Memory B cell (primary cell): ENCODE measurements at places on chromosomes 3 and 15.

DNA sequence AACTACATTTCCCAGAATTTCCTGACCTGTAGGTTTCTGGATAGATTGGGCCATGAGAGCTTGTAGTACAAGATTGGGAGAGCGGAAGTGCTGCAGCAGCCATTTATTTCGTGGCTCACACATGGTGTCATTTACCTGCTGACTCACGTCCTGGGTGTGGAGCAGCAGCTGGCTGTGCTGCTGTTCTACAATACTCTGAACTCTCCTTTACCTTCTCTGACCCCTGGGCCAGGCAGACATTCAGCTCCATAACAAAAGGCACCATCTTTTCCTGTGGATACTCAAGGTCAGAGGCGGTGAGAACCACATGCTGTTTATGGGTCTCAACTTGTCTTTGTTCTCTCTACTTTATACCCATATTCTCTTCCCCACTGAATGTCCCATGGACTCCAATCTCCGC, 490.2 kb downstream of the IGSF11 start:
- DNase-seq, result no peak

DNA sequence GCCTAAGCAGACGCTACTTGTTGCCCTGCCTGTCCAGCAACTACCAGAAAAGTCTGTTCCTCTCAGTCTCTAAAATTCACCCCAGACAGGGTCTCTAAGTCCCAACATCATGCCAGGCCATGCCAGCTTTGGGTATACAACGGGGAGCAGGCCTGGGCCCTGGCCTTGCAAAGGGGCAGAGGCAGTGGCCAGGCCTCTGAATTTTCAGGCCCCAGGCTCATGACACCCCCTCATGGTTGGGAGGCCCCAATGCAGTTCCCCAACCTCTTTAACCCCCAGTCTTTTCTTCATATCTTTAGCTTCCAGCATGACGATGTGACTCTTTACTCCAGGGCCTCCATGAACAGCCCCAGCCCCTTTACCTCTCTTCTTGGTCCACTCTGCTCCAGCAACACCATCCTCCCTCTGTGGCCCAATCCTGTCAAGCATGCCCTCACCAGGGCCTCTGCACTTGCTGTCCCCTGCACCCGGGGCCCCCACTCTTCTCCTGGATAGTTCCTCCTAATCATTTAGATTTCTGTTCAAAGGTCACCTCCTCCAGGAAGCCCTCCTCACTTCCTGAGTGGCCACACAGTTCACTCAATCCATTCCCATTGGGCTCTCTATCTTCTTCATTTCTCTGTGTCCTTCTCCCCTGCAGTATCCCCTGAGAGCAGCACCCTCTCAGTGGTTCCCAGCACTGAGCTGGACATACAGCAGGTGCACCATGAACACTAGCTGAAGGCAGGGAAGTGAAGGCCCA, 4.8 kb downstream of the IQSEC1 start:
- no peak for DNase-seq

GRCh38 chr3:194906970-194907629, 221.4 kb downstream of the FAM43A start:
- DNase-seq, result no peak

GRCh38 chr3:73435055-73435454, 189.7 kb downstream of the PDZRN3 start:
- DNase-seq, result no peak

DNA sequence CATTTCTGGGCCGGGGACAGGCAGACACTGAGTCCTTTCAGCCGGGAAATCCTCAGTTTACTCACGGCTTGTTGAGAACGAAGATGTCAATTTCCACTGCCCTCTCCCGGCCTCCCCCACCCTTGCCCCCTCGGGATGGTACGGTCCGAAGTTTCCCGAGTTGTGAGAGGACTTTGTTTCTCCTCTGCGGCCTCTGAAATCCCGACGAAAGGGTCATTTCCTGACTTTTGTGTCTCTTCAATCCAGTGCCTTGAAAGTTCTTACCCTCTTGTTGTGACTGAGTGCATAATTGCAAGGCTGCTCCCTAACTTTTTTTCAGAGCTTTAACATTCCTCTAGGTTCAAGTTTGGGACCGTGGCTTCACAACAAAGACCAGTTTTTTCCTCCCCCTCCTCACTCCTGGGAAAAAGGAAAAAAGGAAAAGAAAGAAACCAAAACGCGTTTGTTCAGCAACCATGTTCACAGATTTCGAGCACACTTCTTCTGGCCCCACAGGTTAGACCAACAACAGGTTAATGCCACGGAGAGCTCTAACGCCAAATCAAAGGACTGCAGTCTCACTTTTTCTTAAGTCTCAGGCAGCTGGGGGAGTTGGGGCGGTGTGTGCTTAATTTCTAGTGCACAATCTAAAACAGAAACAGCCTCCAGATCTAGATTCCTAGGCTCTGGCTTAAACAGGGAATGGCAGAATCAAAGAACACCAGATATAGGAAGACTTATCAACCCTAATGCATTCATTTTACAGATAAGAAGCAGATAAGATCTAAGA, 138.9 kb downstream of the TMCO5A start:
- no peak for DNase-seq

GRCh38 chr3:113243071-113243470, 31.7 kb downstream of the BOC start:
- no peak for DNase-seq

DNA sequence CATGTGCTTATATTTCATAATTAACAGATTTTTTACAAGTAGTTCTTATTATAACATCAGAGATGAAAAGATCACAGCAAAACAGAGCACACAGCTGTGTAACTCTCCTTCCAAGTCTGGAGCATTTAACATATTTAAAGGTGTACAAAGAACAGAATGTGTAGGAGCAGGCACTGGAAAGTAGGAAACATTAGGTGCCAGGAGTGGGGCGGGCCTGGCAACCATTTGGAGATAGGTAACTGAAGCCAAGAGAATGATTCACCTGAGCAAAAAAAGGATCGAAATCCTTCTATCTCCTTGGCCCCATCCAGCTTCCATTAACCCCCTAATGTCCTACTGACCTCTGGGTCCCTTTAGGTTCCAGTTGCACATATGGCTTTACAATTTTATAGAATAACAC, 2.3 kb upstream of the MYH15 start:
- DNase-seq, result no peak

DNA sequence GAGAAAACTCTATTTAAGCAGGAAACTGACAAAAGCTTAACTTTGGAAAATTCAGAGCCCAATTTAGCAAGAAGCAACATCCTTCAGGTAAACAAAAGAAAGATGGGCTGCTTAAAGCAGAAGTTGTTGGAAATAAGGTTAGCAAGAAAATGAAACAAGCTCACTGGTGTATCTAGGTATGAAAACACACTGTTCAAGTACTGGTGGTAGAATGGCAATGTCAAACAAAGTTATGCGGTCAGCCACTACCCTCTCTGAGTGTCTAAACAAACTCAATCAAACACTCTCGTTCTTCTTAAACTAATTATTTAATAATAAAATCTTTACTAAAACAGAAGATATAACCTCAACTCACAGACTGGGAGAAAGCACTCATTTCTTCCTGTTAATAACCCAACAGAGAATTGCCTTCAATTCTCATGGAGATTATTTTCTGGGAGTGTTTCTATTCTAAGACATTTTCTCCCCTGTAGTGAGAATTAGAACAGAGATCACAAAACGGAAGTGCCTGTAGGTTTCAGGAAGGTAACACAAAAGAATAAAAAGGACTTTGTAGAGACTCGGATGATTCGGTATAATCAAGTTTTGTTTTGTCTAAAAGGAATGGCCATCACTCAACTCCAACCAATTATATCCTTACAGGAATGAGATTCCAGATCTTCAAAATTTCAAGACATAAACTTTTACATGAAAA, 28.9 kb downstream of the PRICKLE2 start:
- DNase-seq, result no peak

- no peak for DNase-seq
Observed at GRCh38 chr3:120129718-120130513, 35.7 kb upstream of the GSK3B start.

- no peak for DNase-seq
Observed at GRCh38 chr3:192758654-192759053, 31.3 kb upstream of the FGF12 start.

GRCh38 chr3:105356988-105357387, 9.7 kb upstream of the ALCAM start:
- no peak for DNase-seq

GRCh38 chr3:55190331-55190730, 262.5 kb upstream of the LRTM1 start:
- no peak for DNase-seq

DNA sequence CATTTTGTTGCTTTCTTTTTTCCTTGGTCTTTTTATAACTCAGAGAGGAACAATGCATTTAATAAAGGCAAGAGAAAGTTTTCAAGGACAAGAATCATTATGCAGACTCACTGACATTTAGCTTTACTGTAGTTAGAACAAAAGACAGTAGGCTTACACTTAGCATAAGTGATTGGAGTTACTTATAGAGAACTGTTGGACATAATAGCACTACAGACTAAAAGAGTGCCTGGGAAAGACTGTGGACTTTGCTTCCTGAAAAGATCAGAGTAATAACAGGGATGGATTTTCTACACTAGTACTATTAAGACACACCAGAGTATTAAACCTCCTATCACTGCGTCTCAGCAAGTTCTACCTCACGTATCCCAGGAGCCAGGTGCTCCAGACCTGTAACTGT, 39.3 kb upstream of the SPRED1 start:
- DNase-seq, result no peak

- DNase-seq, result no peak
Observed at GRCh38 chr3:71010726-71011455, 572.6 kb downstream of the FOXP1 start.

GRCh38 chr3:13294442-13295351, 125.4 kb downstream of the NUP210 start:
- no peak for DNase-seq

DNA sequence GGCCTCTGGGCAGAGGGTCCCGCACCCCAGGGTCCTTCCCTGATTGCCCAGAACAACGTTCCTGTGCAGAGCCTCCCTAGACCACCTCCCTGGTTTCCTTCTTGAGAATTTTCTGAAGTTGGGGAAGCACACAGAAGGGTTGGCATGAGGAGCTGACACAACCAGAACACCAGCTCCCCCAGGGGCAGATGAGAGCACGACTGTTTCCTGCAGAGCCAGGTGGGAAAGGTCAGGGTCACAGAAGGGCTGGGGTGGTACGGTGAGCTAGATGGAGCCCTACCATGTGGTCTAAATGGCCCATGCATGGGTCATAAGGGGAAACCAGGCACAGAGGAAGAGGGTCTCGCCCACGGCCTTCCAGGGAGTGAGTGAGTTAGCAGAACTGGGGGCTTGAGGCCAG, 10.4 kb downstream of the PPCDC start:
- no peak for DNase-seq

DNA sequence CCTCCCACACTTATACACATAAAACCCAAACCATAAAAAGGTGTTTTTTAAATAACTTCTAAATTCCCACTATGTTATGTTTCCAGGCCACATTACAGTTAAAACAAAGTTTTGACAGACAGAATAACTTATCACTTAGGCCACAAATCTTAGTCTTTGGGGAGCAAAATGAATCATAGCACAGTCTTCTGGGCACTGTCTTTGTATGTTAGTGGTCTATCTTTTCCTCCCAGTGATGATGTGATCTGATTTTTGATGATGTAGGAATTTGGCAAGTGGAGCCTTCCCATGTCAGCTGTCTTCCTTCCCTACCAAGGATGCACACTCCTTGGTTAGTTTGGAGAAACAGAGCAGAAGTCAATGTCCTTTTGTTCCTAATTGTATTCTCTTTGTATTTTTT, 67.3 kb downstream of the THSD4 start:
- no peak for DNase-seq

DNA sequence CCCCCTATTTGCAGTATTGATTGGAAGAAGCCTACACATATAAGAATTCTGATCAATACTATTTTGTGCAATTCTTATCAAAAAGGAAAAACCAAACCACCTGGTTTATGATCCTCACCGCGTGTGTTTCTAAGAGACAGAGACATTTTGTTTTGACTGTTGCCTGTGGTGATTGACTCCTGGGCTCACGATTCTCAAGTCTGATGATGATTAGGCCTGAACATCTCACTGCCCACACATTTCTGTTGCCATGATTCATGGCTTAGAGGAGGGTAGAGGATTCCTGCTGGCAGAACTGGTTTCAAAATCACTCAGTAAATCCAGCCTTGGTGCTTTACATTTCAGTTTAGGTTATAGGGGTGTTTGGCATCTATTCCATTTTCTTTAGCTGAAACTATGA, 88.3 kb upstream of the UBE3A start:
- DNase-seq, result no peak

GRCh38 chr15:82568986-82569385, 28.7 kb upstream of the RPS17 start:
- DNase-seq, result no peak

- no peak for DNase-seq
Observed at GRCh38 chr3:119396870-119397269, 66.5 kb downstream of the TMEM39A start.

DNA sequence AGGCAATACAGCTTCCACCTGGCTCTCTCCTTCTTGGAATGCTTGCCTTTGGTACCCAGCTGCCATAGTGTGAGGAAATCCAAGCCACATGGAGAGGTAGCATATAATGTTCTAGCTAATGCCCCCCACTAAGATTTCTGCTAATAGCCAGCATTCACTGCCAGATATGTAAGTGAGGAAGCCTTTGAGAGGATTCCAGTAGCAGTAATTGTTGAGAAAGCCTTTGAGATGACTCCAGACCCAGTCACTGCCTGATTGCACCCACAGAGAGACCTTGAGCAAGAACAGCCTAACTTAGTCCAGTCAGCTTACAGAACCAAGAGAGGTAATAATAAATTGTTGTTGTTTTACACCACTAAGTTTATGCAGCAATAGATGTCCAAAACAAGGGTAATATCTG, 63.1 kb downstream of the STRIT1 start:
- no peak for DNase-seq

DNA sequence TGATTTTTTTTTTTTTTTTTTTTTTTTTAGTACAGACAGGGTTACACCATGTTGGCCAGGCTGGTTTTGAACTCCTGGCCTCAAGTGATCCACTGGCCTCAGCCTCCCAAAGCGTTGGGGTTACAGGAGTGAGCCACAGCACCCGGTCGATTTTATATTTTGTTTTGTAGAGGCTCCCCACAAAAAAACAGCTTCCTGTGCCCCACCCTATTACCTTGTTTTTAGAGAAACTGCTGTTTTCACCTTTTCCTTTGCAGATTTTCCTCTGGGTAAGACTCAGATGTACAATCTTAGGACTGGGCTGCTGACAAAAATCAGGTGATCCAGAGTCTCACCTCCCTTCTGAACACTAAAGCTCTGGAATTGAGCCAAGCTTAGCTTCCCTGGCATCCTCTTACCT, 20.6 kb downstream of the ARRDC4 start:
- no peak for DNase-seq
